ENCODE measurements at places on chromosomes 2 and 18.

- DNase-seq = no peak
Observed at GRCh38 chr2:42142547-42143184, 26.5 kb upstream of the EML4 start.

DNA sequence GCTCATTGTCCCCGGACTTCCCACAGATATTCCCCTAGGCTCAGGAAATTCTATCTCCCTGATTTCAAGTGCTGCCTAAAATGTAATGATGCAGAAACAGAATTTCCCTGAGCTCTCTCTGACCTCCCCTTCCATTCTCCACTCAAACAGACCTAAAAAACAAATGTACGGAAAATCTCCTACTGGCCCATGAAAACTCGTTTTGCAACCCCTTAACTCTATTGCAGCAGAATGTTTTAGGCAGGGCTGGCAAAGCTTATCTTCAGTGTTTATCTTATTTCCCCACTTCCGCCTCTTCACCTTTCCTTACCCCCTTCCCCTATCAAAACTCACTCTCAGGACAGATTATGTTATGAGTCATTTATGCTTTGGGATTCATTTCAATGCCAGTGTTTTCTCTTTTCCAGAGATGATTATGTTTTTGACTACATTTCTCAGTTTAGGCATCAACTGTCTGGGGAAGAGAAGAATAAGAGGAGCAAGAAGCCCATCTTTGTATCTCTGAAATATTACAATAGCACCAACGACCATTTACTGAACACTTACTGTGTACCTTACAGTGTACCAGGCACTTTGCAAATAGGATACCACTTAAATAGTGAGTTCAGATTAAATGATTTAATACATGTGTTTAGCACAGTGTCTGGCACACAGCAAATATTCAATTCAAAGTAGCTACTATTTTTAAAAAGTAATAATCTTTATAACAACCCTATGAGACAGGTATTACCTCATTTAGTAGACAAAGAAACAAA lies 53.9 kb upstream of the STPG4 start:
- no peak for DNase-seq

DNA sequence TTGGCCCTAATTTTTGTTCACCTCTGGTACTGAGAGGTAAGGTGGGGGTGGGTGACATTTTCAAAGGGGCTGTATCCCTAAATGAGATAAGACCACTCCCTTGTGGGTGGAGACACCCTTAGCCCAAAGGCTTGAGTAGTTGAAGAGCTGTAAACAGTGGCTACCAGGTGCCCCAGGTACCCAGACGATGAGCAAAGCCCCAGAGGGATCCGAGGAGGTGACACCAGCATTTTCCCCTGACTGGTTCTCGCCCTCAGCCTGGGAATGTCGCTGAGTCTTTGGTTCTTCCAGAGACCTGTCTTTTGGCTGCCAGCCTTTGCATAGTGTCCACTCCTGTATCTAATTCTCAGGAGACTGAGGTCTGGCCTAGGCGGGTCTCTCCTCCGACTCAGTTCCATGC lies 36.5 kb downstream of the RRM2 start:
- DNase-seq = no peak

DNA sequence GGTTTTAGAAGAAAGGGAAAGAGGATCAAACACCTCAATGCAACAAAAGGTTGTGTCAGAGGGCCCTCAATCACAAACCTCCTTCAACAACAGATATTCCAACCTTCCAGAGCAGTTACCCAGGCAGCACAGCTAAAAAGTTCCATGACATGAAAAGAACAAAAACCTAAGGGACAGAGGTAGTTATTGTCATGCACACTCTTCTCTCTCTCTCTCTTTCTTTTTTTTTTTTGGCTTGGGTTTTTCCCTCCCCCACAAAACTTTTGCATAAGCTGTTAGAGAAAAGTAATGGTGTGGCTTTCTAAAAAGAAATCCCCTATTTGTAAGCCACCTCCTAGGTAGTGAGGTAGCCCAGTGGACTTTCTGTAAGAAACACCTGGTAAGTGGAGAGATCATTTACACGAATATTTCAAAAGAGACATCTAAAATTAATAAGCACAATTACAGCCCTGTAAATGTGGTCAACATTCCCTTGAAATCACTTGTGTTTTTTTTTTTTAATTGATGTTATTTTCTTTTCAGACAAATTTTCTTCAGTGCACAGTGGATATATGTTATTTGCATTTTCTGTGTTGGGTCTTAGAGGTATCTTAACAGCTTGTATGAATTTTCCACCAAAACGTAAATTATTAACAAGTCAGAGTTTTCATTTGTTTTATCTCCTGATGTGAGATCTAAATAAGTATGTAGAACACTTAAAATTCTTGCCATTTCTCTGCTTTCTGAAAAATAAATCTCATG lies 48.4 kb downstream of the ZEB2 start:
- DNase-seq = no peak

DNA sequence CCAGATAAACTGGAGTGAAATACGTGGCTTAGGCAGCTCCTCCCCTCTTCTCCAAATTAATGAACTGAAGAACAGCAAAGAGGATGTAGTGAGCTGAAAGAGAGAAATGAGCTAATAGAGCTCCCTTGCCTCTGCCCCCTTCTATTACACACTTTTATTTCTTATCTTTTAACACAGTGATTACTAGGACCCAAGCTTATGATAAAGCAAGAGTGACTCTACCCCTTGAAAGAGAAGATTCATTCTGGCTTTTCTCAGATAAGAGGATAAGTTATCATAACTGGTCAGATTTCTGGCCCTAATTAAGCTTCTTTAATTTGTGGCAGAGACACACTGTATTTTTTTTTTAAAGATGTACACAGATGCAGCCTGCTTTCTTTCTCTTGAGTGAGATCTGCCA lies 102.2 kb downstream of the MSTN start:
- DNase-seq = no peak

- DNase-seq = no peak
Observed at GRCh38 chr2:236935631-236936445, 149.9 kb upstream of the COPS8 start.

Measured in Kasumi-1 (cell line).